Hepatocyte (in vitro differentiated cells): ENCODE measurements at places on chromosomes 1 and 21.
A peak's percentile ranks its signal among the peaks of the same experiment; 100 is the strongest.

GRCh38 chr1:161506336-161507223 lies 1.3 kb downstream of the FCGR2A start:
- peak; percentile 37 for DNase-seq

GRCh38 chr1:173191011-173191705 lies 16.0 kb downstream of the TNFSF4 start:
- no peak for DNase-seq

- no peak for DNase-seq
Observed at GRCh38 chr1:74145086-74145485, 52.9 kb downstream of the LRRIQ3 start.

DNA sequence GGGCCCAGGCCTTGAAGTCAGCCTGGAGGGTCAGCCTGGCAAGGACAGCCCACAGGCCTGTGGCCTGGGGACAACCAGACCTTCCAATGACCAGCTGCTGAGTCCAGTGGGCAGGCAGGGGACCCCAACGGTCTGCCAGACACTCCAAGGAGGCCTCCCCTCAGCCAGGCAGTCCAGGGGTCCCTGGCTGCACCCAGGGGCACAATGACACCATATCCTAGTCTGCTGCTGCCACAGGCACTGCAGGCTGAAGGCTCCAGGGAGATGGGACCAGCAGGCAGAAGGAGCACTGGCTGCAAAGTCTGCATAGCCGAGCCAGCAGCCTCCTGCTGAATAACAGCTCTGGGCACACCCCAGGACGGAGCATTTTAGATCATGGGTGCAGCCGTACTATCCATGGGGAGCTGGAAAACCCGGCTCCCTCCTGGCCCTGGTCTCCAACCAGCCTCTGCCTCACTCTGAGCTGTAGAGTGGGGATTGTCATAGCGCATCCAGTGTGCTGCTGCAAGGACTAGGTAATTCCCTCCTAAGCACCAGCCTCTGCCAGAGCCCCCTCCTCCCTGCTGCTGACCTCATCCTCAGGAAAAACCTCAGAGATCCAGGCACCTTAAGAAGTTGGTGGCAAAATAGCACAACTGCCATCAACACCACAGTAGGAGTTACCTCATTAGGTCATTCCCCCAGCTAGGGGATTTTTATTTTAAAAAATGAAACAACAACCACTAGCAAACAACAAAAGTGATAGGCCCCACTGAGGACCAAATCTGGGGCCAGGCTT lies 4.8 kb upstream of the LAPTM5 start:
- DNase-seq: no peak

GRCh38 chr1:202642212-202642611 lies 68.0 kb downstream of the SYT2 start:
- no peak for DNase-seq

- no peak for DNase-seq
Observed at GRCh38 chr1:153509036-153509435, 26.8 kb downstream of the S100A6 start.

- DNase-seq: no peak
Observed at GRCh38 chr1:243939167-243939848, 89.3 kb upstream of the AKT3 start.

DNA sequence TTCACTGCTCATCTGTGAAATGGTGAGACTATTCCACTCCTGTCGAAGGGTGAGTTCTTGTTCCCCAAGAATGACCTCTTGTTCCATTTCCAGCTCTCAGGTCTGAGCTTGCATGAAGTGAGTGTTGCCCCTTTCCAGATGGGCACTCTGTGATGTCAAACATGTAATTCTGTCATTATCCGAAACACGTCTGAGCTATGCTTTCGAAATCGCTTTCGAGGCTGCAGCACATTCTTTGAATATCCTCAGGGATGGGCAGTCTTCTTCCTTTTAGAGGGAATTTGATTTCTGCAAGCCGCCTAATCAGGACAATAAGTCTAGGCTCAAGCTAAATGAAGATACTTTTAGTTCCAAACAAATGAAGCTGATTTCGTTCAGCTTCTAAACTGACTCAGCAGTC lies 15.1 kb downstream of the NFASC start:
- DNase-seq: no peak

GRCh38 chr1:157803851-157804250 lies 16.1 kb downstream of the FCRL1 start:
- no peak for DNase-seq

DNA sequence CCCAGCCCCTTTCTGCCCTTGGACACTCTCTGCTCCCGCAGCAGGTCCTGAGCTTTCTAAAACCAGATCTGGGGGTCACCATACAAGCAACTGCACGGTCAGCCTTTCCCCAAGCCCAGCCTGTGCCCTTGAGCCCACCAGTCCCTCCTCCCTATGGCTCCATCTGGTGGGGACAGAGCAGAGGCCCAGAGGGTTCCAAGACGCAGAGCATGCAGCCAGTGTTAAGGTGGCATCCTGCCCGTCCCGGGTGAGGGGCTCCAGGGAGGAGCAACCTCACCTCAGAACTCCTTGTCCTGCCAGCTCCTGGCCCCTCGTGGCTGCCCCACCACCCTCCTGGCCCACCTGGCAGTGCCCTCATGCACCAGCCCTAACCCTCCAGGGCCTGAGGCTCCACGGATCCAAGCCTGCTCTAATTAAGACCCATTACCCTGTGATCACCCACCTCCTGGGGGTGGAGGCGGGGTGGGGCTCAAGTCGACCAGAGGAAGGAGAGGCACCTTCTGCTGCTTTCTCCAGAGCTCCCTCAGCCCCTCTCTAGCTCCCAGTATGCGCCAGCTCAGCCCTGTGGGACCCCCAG lies 8.5 kb downstream of the CHD5 start:
- no peak for DNase-seq

GRCh38 chr21:35096959-35097358 lies 47.9 kb upstream of the RUNX1 start:
- no peak for DNase-seq

- DNase-seq: no peak
Observed at GRCh38 chr1:185338719-185339622, 21.9 kb upstream of the IVNS1ABP start.

DNA sequence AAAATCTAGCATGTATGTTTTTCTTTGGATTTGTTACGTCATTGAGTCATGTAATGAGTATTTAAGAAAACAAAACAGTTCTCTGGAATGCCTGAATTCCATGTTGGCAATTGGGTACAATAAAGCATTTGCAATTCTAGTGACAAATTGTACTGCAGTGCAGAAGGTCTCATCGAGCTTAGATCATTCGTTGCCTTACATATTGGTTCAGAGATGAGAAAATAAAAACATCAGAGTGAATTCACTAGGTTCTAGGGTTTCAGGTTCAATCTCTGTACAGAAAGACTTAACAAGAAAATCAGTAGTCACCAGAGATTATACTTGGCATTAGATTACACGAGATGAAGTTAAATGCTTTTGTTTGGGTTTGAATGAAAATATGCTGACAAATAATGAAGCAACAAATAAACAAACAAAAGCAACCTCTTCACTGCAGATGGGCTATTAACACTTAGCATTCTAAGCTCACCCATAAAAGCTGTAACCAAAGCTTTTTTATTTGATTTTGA lies 124.7 kb downstream of the RYR2 start:
- DNase-seq: no peak

GRCh38 chr1:98188774-98189173 lies 267.9 kb upstream of the DPYD start:
- no peak for DNase-seq

DNA sequence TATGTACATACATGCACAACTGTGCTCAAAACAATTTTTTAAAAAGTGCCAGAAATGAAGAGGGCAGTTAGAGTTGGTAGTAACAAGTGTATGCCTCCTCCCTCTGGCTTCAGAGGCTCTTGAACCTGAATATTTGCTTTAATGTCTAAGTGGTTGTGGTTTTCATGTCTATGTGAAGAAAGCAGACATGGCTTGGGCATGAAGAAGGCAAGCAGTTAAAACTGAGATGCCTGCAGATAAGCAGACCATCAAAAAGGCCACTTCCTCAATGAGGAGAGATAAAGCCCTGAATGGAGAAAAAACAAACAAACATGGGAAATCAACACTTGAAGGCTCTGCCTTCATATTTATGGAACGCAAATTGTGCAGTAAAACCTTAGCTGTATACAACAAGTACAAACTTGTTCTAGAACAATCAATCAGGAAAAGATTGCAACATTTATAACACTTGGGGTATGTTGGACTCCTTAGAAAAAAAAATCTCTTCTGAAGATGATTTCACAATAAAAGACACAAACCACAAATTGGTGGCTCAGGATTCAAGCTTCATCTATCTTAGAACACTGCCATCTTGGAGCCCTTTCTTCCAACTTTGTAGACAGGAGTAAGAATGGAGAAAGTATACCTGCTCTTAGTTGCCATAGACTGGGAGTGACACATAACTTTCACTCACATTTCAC lies 52.7 kb upstream of the PLA2G4A start:
- DNase-seq: no peak

GRCh38 chr1:63966016-63966415 lies 192.2 kb downstream of the ROR1 start:
- no peak for DNase-seq

GRCh38 chr1:62589321-62589720 lies 8.0 kb upstream of the ANGPTL3 start:
- no peak for DNase-seq

- no peak for DNase-seq
Observed at GRCh38 chr1:212366901-212367300, 47.8 kb downstream of the PACC1 start.

- DNase-seq: no peak
Observed at GRCh38 chr1:199089393-199090122, 450.7 kb downstream of the PTPRC start.

GRCh38 chr1:53328541-53329499 lies 950 bp upstream of the LRP8 start:
- DNase-seq: no peak

GRCh38 chr1:66626261-66626660 lies 92.3 kb downstream of the SGIP1 start:
- DNase-seq: no peak
